NCI-H1048 (cell line): ENCODE measurements at places on chromosomes 7 and 10.
A peak's percentile ranks its signal among the peaks of the same experiment; 100 is the strongest.

DNA sequence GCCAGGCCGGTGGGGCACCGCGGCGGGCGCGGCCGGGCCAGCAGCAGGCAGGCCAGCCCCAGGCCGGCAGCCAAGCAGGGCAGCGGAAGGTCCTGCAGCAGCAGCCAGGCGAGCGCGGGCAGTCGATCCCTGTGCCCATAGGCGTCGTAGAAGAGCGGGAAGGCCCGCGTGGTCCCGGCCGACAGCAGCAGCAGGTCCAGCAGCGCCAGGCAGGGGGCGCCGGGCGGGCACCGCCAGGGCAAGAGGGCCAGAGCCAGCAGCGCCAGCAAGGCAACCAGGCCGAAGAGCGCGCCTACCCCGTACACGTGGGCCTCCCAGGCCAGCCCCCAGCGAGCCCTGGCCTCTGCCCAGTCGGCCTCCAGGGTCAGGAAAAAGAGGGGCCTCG, 8.4 kb upstream of the RBM28 start:
- DNase-seq = no peak

DNA sequence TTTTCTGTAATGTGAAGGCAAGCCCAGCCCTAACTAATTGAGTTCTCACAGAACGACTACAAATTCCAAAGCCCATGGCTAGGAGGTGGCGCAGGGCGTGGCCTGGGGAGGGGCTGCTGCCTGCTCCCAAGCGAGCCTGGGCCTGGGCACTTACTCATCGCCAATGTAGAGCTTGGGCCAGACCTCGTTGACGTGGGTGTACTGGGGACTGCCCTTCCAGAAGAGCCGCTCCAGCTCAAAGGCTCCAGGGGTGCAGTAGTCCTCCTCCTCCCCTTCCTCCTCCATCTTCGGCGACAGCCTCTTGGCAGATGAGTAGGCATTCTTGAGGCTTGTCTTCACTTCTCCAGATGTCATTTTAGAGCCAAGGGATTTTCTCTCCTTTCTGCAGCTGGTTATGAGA, 53.3 kb upstream of the SAMD8 start:
- DNase-seq = no peak

DNA sequence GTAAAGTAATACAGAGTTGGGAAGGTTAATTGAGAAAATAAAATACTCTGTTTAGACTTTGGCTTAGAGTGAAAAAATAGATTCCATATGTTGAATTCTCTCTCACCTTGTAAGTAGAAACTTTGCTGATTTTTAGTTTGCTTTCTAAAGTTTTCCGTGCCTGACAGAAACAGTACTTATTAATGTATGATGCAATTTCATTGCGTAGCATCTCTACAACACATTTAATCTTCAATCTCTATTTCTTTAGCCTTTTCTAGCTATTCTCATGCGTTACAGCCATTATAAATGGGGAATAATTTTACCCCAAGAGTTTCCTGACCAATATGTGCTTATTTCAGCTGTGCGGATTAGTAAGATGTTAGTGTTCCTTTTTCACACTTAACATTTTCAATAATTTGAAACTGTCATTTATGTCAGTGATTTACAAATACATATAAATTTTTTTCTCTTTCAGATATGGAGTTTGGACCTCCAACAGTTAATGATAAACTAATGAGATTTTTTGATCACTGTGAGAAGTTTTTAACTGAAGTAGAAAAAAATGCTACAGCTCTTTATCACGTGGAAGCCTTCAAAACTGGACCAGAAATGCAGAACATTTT, 3.3 kb downstream of the MINPP1 start:
- DNase-seq = no peak

GRCh38 chr10:2244471-2244870, 507.1 kb upstream of the ADARB2 start:
- no peak for DNase-seq

- no peak for DNase-seq
These were observed 26.4 kb downstream of the BEND7 start for GRCh38 chr10:13502380-13502779.

DNA sequence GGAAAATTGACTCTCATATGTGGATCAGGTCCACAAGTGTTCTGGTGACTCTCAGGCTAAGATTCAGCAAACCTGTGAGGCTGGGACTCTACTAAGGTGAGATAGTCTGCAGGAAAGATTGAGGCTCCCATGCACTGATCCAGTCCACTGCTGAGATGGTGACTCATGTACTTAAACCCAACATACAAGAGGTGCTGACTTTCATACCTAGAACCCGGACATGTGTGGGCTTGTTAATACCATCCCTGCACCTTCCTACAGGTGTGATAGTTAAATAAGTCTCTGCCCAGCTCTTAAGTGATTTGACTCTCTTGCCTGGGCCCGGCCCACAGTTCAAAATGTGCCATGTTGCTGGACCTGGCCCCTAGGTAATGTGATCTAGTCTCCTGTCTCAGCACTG, 27.1 kb upstream of the ZNF107 start:
- DNase-seq = no peak

GRCh38 chr10:80945264-80945880, 407.7 kb downstream of the SH2D4B start:
- no peak for DNase-seq

GRCh38 chr7:18590744-18591340, 95.3 kb downstream of the HDAC9 start:
- peak; percentile 16 for DNase-seq

GRCh38 chr7:117675497-117676435, 195.9 kb downstream of the CFTR start:
- no peak for DNase-seq

DNA sequence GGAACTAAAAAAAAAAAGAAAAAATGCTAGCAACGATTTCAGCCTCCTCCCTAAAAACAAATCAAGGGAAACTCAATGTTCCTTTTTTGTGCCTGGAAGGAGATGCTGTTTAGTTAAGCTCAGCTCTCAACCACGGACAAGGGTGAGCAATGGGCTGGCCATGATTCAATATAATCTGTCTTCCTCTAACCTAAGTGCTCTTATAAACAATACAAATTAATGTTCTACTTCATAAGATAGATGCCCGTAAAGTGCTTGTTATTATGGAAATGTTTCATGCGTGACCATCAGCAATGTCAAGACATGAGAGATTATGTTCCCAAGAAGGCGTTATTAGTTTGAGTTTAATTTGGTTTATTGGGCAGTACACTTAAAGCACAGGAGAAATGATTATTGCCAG, 320.3 kb downstream of the SFMBT2 start:
- no peak for DNase-seq

DNA sequence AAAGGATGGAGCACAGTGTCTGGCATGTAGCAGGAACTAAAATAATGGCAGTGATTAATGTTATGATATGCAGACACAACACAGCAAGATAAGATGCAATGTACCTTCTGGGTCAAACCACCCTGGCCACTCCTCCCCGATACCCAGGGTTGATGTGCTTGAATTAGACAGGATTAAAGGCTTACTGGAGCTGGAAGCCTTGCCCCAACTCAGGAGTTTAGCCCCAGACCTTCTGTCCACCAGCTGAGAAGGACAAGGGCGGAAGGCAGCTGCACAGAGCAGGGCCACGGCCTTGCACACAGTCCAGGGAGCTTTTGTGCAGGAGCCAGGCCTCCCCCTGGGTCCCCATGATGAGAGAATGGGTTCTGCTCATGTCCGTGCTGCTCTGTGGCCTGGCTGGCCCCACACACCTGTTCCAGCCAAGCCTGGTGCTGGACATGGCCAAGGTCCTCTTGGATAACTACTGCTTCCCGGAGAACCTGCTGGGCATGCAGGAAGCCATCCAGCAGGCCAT, at the start of gene RBP3:
Gene RBP3 (plus strand): TSS at position 226 of the 514 bp plus-strand sequence. CDS start 122 bp downstream, at position 348.
- no peak for DNase-seq

- DNase-seq = no peak
These were observed 49.0 kb upstream of the GTF2IRD1 start for GRCh38 chr7:74404741-74405140.

GRCh38 chr10:91034494-91035159, 113.7 kb upstream of the ANKRD1 start:
- DNase-seq = peak; percentile 2

- DNase-seq = peak; percentile 66
These were observed 90.1 kb upstream of the NFE2L3 start for GRCh38 chr7:26061678-26062603.

DNA sequence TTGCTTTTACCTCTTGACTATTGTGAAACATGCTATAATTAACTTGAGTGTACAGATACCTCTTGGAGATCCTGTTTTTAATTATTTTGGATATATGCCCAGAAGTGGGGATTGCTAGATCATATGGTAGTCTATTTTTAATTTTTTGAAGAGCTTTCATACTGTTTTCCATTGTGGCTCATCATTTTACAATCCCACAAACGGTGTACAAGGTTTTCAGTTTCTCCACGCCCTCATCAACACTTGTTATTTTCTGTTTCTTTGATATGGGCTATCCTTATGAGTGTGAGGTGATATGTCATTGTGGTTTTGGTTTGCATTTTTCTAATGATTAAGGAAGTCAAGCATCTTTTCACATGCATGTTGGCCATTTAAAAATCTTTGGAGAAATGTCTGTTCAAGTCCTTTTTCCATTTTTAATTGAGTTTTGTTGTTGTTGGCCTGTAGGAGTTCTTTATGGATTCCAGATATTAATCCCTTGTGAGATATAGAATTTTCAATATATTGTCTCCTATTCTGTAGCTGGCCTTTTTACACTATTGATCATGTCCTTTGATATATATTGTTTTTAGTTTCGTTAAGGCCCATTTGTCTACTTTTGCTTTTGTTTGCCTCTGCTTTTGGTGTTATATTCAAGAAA, 7.5 kb downstream of the AGK start:
- DNase-seq = no peak

GRCh38 chr7:134327896-134328295, 11.2 kb upstream of the SLC35B4 start:
- no peak for DNase-seq

GRCh38 chr10:114110174-114110972, 63.6 kb downstream of the CCDC186 start:
- no peak for DNase-seq

DNA sequence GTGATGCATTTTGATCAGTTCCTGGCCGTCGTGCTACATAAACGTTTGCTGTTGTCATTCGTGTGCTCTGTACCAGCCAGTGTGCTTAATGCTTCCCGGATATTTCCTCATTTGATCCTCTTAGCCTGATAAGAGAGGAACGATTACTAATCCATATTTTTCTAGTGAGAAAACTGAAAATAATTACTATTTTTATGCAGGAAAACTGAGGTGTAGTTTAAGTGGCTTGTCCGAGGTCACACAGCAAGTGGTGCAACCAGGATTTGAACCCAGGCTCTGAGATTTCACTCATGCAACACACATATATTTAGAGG, 650 bp upstream of the SORBS1 start:
- DNase-seq = no peak

- no peak for DNase-seq
These were observed 141.4 kb downstream of the PLPP4 start for GRCh38 chr10:120598386-120598785.

DNA sequence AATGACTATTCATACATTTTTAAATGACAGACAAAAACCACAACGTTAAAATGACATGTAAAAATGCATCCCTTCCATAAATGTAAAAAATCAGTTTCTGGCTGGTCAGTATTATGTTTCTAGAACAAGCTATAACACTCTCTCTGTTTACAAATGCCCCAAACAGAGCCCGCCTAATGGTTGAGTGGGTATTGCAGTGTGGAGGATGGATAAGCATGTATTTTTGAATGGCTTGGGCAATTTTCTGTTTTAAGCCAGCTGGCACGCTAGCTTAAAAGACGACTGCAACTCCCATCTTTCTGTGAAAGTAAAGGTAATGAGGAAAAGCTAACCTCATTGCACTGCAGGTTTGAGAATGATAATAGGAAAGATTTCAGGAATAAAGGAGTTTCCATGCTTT, 430.7 kb downstream of the PARD3 start:
- DNase-seq = no peak

GRCh38 chr7:509426-510130, 10.1 kb downstream of the PDGFA start:
- no peak for DNase-seq

DNA sequence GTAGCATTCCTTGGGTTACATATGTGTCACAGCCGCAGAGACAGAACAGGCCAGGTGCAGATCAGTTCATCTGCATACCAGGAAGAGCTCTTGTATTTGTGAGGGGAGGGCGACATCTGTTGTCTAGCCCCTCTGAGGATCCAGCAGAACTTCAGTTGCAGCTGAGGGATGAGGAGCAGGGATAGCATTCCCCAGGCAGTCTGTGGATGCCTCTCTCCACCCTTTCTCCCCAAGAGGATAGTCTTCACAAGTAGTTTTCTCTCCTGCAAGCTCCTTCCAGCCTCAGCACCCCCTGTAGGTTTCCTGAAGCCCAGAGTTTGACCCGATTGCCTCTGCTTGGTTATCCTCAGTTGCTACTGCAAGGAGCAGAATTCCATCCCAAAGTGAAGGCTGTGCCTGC, 2.6 kb downstream of the SCD start:
- DNase-seq = no peak
